Motor neuron (in vitro differentiated cells): ENCODE measurements at places on chromosomes 3 and 15. TPM values are rescaled to one million over a fixed set of nuclear protein-coding genes. Genes with fewer than 3 reads are reported as not detected.

The ARHGEF26 gene
- total RNA-seq, result 23.3 and 38.5 TPM in 2 replicates

The GP9 gene
- not detected in 2 replicates for total RNA-seq

The RTP3 gene
- total RNA-seq, result not detected in 2 replicates

The LEKR1 gene
- 1.2 and 1.4 TPM in 2 replicates for total RNA-seq

The C3orf85 gene
- total RNA-seq, result 0.15 TPM in 1 of 2 replicates, not detected in the other

The CACNA1D gene
- 15.3 and 36.7 TPM in 2 replicates for total RNA-seq

The MRAS gene
- total RNA-seq, result 30.3 and 31.1 TPM in 2 replicates

The ACVR2B gene
- total RNA-seq, result 48.2 and 51.3 TPM in 2 replicates

The SCG5 gene
- 1.4 and 1.7 TPM in 2 replicates for total RNA-seq

The UBA7 gene
- total RNA-seq, result 40.9 and 46.3 TPM in 2 replicates

The MEX3B gene
- total RNA-seq, result 33.7 and 34.7 TPM in 2 replicates
